ENCODE measurements at places on chromosomes 11 and 22. TPM values are rescaled to one million over a fixed set of nuclear protein-coding genes. Genes with fewer than 3 reads are reported as not detected.
A peak's percentile ranks its signal among the peaks of the same experiment; 100 is the strongest.

DNA sequence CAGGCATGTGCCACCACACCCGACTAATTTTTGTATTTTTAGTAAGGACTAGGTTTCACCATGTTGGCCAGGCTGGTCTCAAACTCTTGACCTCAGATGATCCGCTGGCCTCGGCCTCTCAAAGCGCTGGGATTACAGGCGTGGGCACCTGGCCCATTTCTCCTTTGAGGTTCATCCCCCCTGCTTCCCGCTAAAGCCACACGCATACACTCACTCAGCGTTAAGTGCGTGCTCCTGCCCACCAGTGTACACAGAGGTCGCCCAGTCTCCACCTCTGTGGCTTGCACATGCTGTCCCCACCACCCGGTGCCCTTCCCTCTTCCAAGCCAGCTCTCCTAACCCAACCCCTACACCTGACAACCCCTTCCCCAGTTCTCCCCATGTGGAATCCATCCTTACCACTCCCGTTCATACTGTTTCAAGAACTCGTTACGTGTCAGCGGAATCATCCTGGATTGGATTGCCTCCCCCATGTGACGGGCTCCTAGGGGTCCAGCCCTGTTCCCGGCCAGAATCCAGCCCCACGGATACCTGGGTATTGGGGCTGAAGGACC is 15.7 kb upstream of the CYTH4 start:
- no peaks in the 10 kb centered on the region for H3K36me3 ChIP-seq
- H3K4me3 ChIP-seq = no peak overlapping the region
- no peaks in the 10 kb centered on the region for H3K27me3 ChIP-seq
- no peak overlapping the region for H3K27ac ChIP-seq

DNA sequence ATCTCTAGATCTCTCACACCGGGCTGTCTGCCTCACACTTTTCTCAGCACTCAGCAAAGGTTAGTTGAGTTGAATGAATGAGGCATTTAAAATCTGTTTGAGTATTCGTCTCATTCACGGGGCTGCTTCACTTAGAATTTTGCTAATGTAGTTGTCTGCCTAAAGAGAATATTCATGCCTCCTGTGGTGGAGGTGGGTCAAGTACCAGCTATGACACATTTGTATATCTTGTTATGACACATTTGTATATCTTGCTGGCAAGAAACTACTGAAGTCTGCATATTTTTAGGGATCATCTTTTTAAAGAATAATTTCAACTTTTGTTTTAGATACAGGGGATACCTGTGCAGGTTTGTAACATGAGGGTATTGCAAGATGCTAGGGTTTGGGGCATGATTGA is 43.1 kb downstream of the LDLRAD3 start:
- no peaks in the 10 kb centered on the region for H3K27me3 ChIP-seq
- DNase-seq = no peak
- H3K4me1 ChIP-seq = peaks cover 2% of the 10 kb centered on the region
- no peaks in the 10 kb centered on the region for H3K36me3 ChIP-seq
- no peak overlapping the region for H3K4me3 ChIP-seq
- H3K27ac ChIP-seq = no peak overlapping the region

- H3K36me3 ChIP-seq = no peaks in the 10 kb centered on the region
- no peak overlapping the region for H3K27ac ChIP-seq
- DNase-seq = no peak
- peaks cover 50% of the 10 kb centered on the region for H3K4me1 ChIP-seq
Observed at GRCh38 chr11:68843703-68844312, 2.1 kb upstream of the CPT1A start.

DNA sequence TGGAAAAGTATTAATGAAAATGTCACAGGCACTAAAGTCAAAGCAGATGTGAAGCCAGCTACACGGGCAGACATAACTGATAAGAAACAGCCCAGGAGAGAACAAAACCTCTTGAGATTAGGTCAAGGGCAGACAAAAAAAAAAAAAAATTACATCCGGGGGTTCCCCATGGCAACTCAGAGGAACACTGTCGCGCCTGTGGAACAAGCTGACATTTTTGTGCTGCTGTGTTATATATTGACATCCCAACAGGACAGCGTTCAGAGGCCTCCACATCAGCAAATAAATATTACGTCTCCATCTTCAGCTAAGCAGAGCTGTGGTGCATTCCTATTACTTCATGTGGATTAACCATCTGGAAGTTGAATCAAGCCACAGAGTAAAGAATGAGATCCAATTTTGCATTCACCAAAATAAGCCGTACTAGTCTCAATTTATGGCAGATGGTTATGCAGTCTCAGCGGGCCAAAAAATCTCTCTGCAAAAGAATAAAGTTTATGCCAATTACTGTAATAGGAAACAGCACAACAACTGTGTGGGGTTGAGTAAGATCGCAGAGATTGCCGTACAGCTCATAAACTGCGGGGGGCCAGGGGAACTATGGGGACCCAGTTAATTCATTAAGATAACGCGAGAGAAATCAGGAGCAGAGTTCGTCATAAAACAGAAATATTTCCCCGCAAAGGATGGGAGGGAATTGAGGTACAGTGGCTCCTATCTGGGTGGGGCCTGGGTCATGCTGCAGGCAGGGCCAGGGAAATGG is 41.3 kb upstream of the MN1 start:
- no peak overlapping the region for H3K4me3 ChIP-seq
- no peak for DNase-seq
- H3K27me3 ChIP-seq = no peaks in the 10 kb centered on the region
- peaks cover 27% of the 10 kb centered on the region for H3K4me1 ChIP-seq
- no peaks in the 10 kb centered on the region for H3K36me3 ChIP-seq

GRCh38 chr11:46404476-46405017 is 13.0 kb upstream of the CHRM4 start:
- H3K4me3 ChIP-seq = no peak overlapping the region
- peaks cover 73% of the 10 kb centered on the region for H3K36me3 ChIP-seq
- no peak overlapping the region for H3K27ac ChIP-seq
- no peak for DNase-seq
- no peaks in the 10 kb centered on the region for H3K27me3 ChIP-seq

DNA sequence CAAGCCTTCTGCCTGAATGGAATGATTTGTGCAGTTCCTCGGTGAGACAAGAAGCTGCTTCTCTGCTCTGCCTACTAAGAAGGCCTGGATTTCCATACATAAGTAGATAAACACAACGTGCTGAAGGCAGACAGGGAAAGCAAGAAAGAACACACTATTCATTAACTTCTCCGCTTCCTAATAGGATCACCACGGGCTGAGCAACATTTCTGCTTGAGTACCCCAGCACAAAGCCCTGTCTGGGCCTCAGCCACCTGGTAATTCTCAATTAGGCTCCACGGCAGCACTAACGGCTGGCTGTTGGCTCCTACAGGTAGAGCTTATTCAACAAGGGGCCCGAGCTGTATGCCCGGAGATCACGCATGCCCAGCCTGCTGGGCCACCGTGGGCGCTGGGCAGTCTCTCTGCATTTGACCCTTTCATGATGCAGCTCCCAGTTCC is 1156.6 kb downstream of the TBC1D22A start:
- H3K4me1 ChIP-seq = peaks cover 16% of the 10 kb centered on the region
- H3K27ac ChIP-seq = peak overlapping the region; percentile 47
- no peaks in the 10 kb centered on the region for H3K36me3 ChIP-seq
- DNase-seq = peak; percentile 80

DNA sequence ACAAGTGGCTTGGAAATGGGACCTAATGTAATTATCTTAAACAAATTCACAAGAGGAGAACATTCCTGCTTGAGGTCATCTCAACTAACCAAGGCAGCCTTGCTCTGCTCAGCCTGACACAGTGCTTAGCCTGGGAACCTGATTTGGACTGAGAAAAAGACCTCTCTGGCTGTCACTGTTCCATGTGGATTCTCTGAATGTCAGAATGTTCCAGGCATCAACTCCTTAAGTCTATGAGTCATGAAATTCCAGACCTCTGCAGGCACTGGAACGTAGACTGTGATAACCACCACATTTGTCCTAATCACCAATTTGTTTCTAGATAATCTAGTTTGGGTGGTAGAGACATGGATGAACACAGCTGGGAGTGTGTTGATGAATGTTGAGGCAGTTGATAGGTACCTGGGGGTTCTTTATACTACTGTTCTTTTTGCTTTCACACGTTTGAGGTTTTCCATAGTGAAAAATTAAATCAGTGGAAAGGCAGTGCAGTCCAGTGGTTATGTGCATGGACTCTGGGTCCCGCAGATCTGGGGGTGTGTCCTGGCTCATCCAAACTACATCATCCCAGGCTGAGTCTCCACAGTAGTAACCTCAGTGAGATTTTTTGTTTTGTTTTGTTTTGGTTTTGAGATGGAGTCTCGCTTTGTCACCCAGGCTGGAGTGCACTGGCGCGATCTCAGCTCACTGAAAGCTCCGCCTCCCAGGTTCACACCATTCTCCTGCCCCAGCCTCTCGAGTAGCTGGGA is 269.6 kb downstream of the MN1 start:
- H3K4me1 ChIP-seq = peaks cover 3% of the 10 kb centered on the region
- H3K27ac ChIP-seq = no peak overlapping the region
- peaks cover 2% of the 10 kb centered on the region for H3K27me3 ChIP-seq
- DNase-seq = no peak

- no peak for DNase-seq
- H3K36me3 ChIP-seq = no peaks in the 10 kb centered on the region
- H3K4me1 ChIP-seq = peaks cover 27% of the 10 kb centered on the region
- H3K27me3 ChIP-seq = peaks cover 49% of the 10 kb centered on the region
Observed at GRCh38 chr11:13009476-13009920, 382 bp downstream of the RASSF10 start.

- no peaks in the 10 kb centered on the region for H3K27me3 ChIP-seq
- DNase-seq = no peak
- H3K36me3 ChIP-seq = peaks cover 42% of the 10 kb centered on the region
- H3K4me1 ChIP-seq = no peaks in the 10 kb centered on the region
- H3K4me3 ChIP-seq = no peak overlapping the region
Observed at GRCh38 chr22:19405652-19406051, 25.9 kb downstream of the HIRA start.

GRCh38 chr11:61266602-61267001 is 25.6 kb downstream of the PGA5 start:
- H3K27me3 ChIP-seq = no peaks in the 10 kb centered on the region
- H3K27ac ChIP-seq = no peak overlapping the region
- H3K4me3 ChIP-seq = no peak overlapping the region
- DNase-seq = no peak
- no peaks in the 10 kb centered on the region for H3K4me1 ChIP-seq

DNA sequence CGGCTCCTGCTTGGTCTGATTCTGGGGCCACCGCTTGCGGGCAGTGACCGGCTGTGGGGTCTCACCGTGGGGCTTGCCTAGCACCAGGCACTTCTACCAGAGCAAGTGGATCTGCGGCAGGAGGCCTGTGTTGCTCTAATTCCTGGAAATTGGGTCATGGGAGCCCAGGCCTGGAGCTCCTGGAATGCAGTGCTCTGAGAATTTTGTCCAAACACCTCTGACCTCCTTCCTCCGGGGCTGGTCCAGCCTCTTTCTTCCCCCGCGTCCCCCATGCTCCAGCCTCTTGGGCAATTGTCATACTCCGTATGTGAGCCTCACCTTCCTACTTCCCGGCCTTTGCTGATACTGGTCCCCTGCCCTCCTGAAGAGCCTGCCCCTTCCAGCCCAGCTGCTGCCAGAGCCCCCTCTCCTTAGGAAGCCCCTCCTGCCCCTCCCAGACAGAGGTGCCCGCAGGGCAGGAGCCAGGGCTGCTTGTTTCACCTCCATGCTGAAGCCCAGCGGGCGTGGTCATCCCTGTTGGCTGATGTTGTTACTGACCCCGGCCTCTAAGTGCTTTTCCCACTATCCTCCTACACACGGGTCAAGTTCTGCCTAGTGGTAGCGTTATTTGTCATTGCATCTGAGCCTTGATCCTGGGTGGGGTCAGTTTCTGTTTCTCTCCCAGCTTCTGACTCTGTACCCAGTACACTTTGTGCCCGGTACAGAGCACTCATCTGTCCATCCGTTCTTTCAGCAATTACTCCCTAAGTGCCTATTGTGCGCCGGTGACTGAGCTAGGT is 9.6 kb downstream of the MGAT3 start:
- H3K36me3 ChIP-seq = peaks cover 55% of the 10 kb centered on the region
- no peak overlapping the region for H3K4me3 ChIP-seq
- peaks cover 75% of the 10 kb centered on the region for H3K4me1 ChIP-seq
- DNase-seq = no peak

DNA sequence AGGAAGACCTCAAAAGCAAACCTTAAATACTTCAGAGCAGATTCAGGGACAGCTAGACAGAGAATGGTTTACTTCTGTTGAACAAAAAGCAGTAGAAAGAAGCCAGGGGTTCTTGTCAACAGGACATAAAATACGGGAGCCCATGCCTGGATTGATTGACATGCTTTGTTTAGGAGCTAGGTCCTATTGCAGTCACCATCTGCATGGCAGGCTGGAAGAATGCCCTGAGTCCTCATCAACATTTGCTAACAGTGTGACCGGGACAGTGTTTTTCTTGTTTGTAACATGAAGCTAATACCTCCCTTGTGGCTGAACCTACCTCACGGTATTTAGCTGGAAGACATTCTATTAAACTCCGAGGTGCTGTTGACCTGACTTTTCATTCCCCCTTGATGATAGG is 225.4 kb downstream of the NTM start:
- peaks cover 42% of the 10 kb centered on the region for H3K4me1 ChIP-seq
- no peak overlapping the region for H3K4me3 ChIP-seq
- H3K27ac ChIP-seq = no peak overlapping the region

- no peaks in the 10 kb centered on the region for H3K27me3 ChIP-seq
- no peak for DNase-seq
- H3K27ac ChIP-seq = no peak overlapping the region
- H3K4me1 ChIP-seq = peaks cover 20% of the 10 kb centered on the region
- peaks cover 12% of the 10 kb centered on the region for H3K36me3 ChIP-seq
Observed at GRCh38 chr11:62680825-62681240, 2.0 kb upstream of the UBXN1 start.

- H3K27me3 ChIP-seq = no peaks in the 10 kb centered on the region
- peak; percentile 97 for DNase-seq
- peak overlapping the region; percentile 83 for H3K4me3 ChIP-seq
- peak overlapping the region; percentile 100 for H3K27ac ChIP-seq
- no peaks in the 10 kb centered on the region for H3K36me3 ChIP-seq
Observed at GRCh38 chr11:72040491-72041363, 39.6 kb downstream of the NUMA1 start.

DNA sequence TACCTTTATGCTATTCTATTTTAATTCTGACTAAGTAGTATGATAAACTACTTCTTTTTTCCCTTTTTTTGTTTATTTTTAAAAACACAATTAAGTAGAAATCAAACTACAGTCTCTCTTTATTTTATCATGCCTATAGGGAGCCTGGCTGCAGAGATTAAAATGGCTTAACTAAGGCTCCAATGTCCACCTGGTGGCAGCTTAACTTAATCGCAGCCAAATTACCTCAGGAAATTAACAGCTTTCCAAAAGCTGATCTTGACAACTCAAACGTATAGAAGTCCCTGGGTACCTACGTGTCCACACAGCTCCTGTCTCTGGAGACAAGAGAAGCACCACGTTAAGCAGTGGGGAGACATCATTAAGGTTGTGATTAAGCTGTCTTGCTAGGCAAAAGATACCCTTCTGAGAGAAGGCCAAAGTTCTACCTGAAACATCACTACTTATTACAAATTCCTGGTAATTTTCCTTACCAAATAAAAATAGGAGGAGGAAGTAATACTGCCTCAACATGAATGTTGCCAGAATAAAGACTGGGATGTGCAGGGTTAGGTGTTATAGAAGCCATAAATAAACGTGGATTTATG is 63.2 kb upstream of the SNX19 start:
- H3K27ac ChIP-seq = no peak overlapping the region
- peak; percentile 32 for DNase-seq
- no peaks in the 10 kb centered on the region for H3K4me1 ChIP-seq
- H3K27me3 ChIP-seq = no peaks in the 10 kb centered on the region
- no peak overlapping the region for H3K4me3 ChIP-seq

CNTN5 gene
- total RNA-seq = 24.8 TPM

IGSF9B gene
- total RNA-seq = 36.0 TPM

SDHAF2 gene
- 34.7 TPM for total RNA-seq

C11orf87 gene
- total RNA-seq = 56.1 TPM

MS4A6A gene
- 36.4 TPM for total RNA-seq

PTGDR2 gene
- 1.9 TPM for total RNA-seq

CCDC73 gene
- total RNA-seq = 0.06 TPM

GP1BB gene
- total RNA-seq = 5.3 TPM

SLC22A6 gene
- total RNA-seq = 340 TPM

BBOX1 gene
- 23.5 TPM for total RNA-seq

TRMT112 gene
- total RNA-seq = 84.2 TPM
